ENCODE measurements at places on chromosomes 2 and 18.

DNA sequence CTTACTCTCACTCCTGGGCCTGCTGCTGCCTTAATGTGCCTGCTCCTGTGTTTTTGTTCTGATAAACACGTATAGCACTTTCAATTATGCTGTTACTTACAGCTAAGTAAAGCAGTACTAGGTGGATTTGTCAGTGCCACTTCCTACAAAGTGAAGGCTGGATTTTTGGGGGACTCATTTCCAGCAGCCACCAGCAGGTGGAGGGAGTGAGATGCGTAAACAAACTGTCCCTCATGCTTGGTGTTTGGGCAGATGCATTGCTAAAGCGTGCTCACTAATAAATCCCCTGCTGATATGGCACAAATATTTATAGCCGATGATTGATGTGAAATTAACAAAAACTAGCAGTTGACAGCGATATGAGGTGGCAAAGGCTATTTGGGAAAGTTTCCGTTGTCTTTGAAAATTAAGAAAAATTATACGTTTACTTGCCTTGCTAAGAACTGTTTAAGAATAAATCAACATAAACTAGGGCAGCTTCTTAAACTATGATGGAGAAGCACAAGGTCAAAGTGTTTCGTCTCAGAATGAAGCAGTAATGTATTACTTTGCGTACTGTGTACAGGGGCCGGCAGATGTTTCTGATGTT, 101.7 kb downstream of the AGAP1 start:
- no peak for DNase-seq

- no peak for DNase-seq
Observed at GRCh38 chr2:168614172-168615018, 158.3 kb downstream of the CERS6 start.

- DNase-seq, result no peak
Observed at GRCh38 chr2:231713730-231714638, 5.7 kb downstream of the PTMA start.

GRCh38 chr18:5166606-5167280, 30.3 kb downstream of the AKAIN1 start:
- DNase-seq, result no peak

DNA sequence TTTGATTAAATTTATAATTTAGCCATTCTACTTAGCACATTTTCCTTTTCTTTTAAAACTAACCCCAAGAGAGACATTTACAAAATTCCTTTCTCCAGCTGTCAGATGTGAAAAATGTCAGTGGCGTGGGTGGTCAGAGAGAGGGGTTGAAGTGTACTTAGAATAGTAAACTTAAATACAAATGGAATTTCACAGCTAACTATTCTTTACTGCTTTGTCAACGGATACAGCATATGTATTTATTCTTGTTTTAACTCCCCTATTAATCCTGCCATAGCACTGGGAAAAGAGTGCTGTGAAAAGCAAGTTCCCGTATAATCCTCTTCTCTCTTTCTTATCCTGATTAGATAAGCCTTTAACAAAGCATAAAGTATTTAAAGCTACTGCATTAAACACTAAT, 191.4 kb upstream of the CHAC2 start:
- no peak for DNase-seq

DNA sequence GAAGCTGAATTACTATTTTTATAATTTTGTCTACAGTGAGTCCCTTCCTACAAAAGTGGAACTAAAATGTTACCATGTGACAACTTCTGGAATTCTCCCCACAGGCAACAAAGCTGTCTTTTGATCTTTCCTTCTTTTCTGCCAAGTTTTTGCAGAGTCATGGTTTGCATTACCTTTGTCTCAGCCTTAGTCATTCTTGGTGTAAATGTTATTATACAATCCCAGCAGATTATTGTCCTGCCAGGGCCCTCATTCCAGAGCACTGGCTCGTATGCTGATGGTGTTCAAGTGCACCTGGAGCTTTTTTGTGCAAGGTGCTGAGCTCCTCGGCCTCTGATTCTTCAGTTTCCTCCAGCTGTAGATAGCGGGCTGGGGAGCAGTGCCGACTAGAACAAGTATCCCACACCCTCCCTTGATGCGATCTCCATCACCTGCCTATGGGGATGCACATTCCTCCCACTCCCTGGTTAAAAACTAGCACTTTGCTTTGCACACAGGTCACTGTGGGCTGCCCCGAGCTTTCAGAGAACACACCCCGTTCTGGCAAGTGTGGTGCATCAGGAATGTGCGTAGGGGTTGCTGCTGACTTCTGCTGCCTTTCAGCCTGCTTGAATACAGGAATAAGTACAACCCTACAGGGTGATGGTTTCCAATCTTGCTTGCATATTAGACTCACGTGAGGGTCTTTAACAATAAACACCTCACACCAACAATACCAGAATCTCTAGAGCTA, 263.6 kb downstream of the RNF144A start:
- no peak for DNase-seq

GRCh38 chr2:219522111-219523030, 8.1 kb downstream of the ASIC4 start:
- DNase-seq, result no peak

- DNase-seq, result peak; percentile 7
Observed at GRCh38 chr2:158725441-158725891, 69.7 kb upstream of the DAPL1 start.

DNA sequence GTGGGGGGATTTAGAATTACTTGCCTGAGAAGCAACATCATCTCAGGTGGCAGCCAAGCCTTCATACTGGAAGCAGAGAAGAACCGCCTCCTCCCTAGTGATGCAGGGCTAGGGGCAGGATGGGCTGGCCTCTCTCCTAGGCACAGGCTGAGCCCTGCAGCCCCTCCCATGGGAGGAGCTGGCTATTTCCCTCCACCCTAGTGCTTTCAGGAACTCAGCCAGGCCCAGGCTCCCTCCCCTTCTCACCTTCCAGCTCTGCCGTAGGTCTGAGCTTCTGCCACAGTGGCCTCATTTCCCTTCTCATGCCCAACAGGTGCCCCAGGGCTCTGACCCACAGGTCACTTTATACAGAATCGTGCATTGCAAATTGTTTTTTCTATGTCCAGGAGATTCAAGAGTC, 31.0 kb downstream of the CENPA start:
- DNase-seq, result no peak

GRCh38 chr2:229673676-229674075, 40.7 kb downstream of the DNER start:
- no peak for DNase-seq

DNA sequence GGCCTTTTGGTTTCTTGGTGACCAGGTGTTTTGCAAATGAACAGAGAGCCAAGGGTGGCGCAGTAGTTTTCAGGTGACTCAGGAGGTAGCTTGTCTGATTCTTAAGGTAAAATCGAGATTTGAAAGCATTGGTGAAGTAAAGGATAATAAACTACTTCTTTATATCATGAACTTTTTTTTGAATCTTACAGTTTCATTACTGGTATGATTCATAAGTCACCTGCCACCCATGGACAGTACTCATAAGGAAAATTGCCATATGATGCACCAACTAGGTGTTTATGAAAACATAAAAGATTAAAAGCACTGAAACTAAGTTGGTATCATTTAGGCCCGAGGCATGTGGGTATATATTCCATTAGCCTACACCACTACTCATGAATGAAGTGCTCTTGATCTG, 84.1 kb upstream of the MGAT5 start:
- no peak for DNase-seq

DNA sequence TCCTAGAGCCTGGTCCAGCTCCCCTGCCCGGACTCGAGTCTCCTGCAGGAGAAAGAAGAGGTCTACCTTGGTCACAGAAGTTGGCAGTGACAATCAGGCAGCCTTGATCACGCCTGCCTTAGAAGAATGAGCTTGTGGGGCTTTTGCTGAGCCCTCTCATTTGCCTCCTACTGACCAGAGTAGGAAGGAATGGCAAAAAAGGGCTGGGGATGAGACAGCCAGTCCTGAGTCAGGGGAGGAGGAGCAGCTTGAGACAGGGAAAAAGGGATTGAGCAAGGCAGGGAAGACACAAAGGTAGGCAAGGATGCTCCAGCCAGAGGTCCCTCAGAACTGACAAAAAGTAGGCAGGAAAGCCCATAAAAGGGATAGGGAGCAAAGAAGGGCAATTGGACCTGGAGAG, 6.0 kb downstream of the WDR54 start:
- no peak for DNase-seq

GRCh38 chr2:149353421-149353820, 23.0 kb downstream of the LYPD6 start:
- no peak for DNase-seq

DNA sequence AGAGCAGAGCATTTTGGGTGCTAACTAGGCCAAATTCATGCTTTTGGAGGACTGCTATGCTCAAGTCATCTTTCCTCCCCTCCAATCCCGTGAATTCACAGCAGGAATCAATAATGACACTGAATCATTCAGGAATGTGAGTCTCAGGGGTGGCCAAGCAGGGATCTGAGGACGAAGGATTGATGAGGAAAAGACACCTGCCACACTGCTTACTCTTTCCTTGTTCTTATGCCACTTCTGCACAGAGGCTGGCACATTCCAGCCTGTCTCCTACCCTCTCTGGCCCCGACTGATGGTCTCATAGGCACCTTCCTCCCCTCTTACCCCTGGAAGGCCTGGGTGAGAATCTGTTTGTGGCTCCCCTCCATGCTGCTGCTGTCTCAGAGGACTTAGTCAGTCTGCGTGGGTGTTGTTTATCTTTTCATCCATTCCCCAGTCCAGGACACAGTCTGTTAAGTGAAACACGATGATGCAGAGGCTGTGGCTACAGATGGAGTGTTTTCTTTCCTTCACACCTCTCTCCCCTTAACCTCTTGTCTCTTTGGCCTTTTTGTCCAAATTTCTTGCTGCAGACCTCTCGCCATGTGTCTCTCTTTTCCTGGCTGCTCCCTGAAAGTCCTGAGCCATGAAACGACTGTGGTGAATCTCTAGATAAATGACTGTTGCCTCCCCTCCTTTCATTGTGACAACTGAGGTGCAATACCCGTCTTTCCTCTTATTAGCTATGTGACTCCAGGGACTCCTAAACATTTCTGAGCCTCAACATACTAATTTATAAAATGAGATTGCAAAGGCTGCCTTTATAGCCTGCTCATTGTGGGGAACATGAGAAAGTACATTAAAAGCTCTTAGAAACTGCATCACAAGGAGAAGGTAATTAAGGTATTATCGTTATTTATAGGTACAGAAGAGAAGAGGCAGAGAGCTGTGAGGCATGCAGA, 86.9 kb downstream of the RDH14 start:
- DNase-seq, result no peak

DNA sequence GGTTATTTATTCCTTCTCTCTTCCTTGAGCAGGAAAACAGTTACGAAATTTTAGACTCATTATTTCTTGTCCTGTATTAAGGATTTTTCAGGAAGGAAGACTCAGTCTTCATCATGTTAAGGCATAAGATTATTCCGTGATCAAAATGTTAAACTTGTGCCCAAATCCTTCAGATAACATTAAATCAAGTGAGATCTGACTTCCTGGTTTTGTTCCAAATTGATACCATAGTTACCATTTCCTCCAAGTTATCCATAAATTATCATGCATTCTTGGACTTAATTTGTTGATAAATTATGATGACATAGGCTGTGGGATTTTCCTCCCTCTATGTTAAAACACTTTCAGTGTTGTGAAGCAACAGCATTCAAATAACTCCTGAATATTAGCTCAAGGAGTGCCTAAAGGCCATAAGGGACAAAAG, 31.9 kb downstream of the EFEMP1 start:
- no peak for DNase-seq

GRCh38 chr18:9478545-9478944, 3.2 kb downstream of the RALBP1 start:
- DNase-seq, result no peak

- DNase-seq, result no peak
Observed at GRCh38 chr2:169715379-169716237, 18.0 kb upstream of the KLHL23 start.

DNA sequence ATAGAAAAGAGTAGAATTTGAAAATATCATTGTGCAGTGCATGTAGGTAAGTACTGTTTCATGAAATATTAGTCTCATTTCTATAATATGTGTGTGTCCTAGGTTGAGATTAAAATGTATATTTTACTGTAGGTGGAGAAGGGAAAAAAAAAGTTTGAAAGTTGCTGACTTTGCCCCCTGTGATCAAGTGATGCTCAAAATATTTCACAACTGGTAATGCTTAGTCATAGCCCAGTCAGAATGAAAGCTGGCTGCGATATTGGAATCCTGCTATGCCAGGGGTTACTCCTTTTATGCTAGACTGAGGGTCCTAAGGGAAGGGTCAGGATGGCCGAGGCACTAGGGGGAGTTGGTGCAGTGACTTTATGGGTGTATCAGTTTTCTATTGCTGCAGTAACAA, 19.5 kb upstream of the CFAP36 start:
- DNase-seq, result no peak

DNA sequence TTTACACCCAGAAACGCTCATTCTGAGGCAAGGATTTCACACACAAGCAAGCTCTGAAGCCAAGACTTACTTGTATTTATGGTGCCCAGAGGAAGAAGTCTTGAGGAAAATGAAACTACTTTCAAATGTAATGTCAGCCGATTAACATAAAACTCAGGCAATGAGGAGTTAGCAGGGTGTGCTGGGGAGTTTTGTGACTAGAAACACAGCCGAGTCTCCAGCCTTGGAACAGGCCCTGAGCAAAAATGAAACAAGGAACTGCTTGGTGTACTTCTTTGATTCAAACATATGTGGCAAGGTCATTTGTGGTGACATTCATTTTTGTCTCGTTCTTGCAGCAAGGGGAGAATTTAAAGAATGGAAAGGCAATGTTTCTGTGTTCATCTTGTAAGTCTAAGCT, 4.5 kb downstream of the DYTN start:
- DNase-seq, result no peak

GRCh38 chr18:2303517-2304238, 267.6 kb downstream of the METTL4 start:
- DNase-seq, result no peak

DNA sequence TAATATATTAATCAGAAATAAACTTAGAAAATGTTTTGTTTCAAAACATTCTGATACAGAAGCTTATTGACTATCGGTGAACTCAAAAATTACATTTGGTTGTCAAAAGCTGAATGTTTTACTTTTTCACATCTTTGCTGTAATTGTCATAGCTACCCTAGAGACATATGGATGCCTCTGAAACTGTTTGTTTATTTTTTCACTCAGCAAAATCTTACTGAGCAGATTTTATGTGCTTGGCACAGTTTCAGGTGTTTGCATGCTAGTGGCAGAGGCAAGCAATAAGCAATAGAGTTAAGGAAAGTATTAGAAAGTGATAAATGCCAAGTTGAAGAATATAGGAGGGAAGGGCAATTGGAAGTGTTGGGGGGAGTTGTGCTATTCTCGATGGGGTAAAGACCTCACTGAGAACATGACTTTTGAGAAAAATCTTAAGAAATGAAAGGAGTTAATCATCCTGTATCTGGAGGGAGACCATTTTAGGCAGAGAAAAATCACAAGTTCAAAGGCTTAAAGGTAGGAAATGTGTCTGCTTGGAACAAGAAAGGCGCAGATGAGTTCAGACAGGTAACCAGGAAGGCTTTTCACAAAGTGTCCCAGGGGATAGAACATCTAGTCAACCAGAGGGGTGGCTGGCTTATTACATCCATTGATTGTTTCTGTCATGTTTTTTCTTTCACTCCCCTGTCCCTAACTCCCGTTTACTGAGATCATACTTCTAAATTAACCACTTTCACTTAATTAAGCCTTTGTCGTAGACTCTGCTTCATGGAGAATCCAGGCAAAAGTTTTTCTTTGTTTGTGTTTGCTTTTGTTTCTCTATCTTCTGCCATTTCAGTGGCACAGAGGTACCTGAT, 27.2 kb upstream of the COBLL1 start:
- DNase-seq, result no peak
